NT2/D1 (cell line): ENCODE measurements at places on chromosomes 6 and 20.
A peak's percentile ranks its signal among the peaks of the same experiment; 100 is the strongest.

GRCh38 chr6:4380881-4381281 is 245.5 kb upstream of the ECI2 start:
- no peak for DNase-seq

DNA sequence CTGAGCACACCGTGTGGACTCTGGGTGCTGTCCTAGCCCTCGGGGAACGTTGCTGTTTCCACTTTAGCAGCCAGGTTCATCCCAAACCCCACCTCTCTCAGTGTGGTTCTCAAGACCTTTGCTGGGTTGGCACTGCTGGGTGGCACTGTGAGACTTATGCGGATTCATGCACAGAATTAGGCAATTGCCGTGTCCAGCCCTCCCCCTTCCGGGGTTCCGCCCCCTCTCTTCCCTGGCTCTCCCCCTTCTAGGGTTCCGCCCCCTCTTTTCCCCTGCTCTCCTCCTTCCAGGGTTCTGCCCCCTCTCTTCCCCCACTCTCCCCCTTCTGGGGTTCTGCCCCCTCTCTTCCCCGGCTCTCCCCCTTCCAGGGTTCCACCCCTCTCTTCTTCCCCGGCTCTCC is 39.8 kb upstream of the SLCO4A1 start:
- DNase-seq: no peak

DNA sequence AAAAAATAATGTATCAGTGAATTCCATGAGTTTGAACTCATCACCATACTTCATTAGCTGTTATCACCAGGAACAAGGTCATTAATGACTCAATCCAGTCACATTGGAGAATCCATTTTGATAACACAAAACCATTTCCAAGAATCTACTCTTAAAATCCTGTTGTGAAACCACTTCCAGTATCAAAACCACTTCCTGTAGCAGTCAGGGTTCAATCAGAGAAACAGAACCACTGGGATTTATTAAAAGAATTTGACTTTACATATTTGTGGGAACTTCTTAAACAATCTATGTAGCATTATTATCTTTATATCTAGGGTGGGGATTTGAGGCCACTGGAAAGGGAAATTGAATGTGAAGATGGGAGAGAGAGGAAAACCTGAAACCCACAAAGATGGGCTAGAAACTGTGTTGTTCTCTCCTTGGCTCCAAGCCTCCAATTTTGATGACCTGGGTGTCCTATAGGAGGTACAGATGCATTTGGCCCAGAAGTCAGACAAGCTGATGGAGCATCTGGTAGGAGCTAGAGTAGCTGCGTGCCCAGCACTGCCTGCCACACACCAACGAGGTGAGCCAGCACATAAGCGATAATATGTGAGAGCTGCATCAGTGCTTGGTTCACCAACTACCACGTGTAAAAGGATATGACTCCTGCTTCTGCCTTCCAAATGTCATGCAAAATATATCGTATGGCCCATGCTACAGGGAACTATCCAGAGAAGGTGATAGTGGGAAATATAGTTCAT is 117.0 kb downstream of the TMEM200A start:
- DNase-seq: no peak

DNA sequence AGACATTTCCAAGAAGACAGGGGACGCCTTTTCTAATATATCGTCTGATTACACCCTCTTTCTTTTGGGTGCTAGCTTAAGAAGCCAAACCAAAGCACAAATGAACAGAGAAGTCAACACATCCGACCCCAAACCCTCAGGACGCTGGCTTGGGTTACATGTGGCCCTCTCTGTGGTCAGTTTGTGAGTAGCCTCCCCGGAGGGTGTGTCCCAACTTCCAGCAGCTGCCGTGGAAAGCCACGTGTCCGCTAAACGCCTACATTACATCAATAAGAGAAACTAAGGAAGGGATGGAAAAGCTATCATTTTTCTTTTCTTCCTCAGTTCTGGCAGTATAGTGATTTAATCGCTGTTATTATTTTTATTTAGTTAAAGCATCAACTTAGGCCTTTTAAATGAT is 487 bp upstream of the BMP6 start:
- DNase-seq: no peak

DNA sequence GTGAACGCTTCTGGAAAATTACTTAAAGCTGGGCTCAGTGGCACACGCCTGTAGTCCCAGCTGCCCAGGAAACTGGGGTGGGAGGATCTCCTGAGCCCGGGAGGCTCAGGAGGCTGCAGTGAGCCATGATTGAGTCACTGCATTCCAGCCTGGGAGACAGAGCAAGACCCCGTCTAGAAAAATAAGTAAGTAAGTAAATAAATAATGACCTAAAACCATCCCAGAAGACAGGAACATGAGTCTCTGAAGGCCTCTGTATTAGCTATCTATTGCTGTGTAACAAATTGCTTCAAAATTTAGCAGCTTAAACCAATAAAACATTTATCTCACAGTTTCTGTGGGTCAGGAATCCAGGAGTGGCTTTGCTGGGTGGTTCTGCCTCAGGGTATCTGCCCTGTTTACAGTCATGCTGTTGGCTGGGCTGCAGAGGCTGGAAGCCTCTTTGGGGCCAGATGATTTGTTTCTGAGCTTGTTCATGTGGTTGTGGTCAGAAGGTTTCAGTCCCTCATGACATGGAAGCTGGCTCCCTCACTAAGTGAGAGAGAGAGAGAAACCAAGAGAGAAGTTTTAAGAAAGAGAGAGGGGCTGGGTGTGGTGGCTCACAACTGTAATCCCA is 48.4 kb upstream of the NCOA3 start:
- peak; percentile 18 for DNase-seq

DNA sequence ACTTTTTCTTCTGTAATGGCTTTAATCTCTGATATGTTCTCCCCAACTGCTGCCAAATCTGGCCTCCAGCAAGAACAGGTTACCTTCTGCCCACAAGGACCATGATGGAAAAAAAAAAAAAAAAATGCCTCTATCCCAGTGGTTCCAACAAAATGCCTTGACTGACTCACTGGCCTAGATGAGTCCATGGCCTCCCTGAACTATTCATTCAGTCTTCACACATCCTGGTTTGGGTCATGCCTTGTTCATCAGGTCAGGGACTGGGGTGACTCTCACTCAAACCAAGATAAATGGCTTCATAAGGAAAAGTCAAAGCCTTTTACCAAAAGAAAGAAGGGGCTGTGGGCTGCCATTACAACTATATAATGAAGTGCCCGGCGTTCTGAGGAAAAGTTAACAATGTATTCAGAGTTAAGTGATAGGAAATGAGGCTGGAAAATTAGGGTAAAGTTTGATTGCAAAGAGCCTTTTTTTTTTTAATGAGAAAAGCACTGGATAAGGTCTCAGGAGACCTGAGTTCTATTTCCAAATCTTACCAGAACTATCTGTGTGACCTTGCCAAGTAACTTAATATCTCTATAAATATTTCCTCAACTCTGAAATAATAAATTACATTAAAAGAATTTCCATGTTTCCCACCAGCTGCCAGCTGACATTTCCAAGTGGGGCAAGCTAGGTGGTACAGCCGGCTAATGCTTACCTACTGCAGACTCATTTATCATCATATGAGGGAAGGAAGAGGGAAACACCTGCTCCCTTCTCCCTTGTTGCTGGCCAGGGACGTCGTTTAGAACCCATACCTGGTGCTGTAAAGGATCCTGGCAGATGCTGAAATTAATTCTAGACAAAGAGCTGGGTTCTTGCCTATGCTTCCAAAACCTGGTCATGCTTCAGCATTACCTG is 380.0 kb upstream of the MARCKS start:
- DNase-seq: no peak

DNA sequence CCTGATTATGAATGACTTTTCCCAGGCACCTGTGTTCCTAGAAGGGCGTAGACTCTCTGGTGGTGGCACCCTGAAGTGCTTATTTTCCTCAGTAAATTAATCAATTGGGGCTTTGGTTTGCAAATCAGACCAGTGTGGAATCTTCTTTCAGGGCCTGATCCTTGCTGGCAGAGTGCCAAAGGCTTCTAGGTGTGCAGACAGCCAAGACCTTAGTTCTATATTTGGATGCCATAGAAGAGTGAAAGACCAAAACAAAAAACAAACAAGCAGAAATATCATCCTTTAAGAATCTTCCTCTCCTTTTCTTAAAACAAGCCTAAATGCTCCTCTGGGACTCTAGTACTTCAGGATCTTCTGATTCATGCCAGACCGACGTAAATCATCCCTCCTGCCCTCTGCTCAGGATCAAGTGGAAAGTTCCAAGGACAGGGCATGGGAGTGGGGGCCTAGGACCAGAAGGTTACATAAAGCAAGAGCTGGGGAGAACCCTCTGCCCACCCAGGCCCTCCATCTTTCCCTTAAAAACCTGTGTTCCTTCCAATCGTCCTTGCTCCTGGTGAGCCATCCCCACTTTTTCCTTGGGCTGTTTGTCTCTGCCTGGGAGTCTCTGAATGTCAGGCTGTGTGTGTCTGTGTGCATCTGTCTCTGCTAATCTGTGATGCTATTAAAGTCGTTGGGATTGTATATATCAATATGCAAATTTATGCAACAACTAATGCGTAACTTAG is 70.5 kb upstream of the MYLIP start:
- DNase-seq: no peak

GRCh38 chr6:166304106-166304505 is 4.1 kb downstream of the PRR18 start:
- no peak for DNase-seq
